ENCODE measurements at places on chromosomes 1 and 21.

- DNase-seq = no peak
Observed at GRCh38 chr1:198649968-198650338, 11.1 kb downstream of the PTPRC start.

- no peak for DNase-seq
Observed at GRCh38 chr1:163036671-163037070, 32.5 kb upstream of the RGS4 start.

DNA sequence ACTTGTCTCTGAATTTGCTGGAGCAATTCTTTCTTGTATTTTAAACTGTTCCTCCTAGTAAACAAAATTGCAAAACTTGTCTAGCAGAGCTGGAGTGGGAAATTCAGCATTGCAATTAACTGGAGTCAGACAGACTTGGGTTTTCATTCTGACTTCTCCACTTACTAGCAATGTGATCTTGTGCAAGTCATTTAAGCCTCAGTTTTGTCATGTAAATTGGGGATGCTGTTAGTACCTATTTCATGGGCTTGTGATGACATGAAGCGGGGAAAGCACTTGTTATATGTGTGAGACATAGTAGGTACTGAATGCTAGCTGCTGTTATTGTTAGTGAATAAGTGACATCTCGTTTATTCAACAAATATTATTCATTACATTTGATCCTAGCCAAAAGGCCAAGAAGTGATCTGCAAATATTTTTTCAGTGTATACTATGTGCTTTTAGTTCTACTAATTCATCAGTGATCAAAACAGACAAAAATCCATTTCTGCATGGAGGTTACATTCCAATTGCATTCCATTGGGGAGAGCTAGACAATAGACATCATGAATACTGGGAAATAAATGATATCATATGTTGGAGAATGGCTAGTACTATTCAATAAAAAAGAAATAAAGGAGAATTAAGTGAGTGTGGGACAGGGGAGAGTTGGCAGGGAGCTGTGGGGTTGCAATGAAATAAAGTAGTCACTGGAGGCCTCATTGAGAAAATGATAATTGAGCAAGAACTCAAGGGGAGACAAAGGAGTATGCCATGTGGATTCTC, 47.1 kb downstream of the CACHD1 start:
- DNase-seq = no peak

GRCh38 chr1:22465671-22466070, 14.0 kb downstream of the ZBTB40 start:
- no peak for DNase-seq

DNA sequence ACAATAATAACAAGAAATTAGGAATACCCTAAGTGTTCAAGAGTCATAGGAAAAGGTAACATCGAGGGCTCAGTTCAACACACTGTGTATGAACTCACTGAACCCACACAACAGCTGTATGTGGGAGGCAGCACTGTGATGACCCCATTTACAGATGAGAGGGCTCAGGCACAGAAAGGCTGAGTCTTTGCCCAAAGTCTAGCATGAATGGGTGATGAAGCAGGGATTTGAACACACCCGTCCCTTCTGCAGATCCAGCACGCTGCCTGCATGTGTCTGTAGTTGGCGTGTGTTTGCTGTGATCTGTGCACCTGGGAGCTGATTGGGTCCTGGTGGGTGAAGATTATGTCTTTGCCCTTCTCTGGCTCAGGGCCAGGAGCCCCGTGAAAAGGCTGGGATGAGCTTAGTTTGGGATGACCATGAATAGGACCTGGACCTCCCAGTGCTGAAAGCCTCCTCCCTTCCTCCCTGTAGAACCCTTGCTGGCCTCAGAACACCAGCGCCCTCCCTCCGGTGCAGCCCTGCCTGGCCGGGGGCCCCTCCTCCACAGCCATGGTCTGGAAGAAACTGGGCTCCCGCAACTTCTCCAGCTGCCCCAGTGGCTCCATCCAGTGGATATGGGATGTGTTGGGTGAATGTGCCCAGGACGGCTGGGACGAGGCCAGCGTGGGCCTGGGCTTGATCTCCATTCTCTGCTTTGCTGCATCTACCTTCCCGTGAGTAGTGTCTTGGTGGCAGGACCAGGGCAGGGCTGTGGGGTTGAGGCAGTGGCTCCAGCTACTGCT, 5.2 kb downstream of the SLC66A1 start:
- DNase-seq = no peak

DNA sequence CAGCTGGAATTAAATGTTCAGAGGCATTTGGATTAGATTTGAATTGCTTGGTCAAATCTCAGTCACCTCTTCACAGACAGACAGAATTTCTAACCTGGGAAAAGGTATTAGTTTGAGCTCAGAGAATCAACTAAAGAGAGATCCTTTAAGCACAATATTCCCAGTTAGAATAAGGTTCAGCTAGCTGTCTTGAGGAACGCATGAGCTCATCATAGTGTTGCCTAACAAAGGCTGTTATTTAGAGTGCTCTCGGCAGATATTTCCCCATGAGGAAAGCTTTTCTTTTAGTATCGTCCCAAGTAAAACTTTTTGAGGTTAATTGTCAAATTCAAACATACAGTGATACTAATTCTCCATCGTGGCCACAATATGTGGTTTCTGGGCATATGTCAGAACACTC, 269.9 kb downstream of the HLX start:
- DNase-seq = no peak

DNA sequence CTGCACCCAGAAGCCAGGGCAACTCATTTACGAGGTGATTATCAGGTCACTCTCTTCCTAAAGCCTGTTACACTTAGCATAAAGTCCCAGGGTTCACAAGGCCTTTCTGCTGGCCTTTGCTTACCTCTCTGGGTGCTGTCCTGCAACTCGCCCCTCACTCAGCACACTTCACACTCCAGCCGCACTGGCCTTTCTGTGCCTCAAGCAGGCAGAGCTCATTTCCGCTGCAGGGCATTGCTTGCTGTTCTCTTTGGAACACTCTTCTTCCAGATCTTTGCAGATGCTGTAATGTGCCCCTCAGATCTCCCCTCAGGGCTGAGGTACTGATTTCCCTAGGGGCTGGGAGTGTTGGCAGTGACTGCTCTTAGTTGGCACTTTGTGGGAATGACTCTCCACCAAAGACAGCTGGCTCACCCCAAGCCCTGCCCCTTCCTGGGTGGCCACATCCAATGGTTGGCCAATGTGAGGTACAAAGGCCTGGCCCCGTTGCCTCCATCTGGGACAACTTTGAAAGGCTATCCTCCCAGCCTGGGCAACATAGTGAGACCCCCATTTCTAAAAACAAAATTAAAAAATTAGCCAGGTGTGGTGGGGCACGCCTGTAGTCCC, 50.8 kb upstream of the SSBP3 start:
- no peak for DNase-seq

All from kidney capillary endothelial cell (primary cell).